ENCODE measurements at places on chromosomes 5 and 9.
A peak's percentile ranks its signal among the peaks of the same experiment; 100 is the strongest.

DNA sequence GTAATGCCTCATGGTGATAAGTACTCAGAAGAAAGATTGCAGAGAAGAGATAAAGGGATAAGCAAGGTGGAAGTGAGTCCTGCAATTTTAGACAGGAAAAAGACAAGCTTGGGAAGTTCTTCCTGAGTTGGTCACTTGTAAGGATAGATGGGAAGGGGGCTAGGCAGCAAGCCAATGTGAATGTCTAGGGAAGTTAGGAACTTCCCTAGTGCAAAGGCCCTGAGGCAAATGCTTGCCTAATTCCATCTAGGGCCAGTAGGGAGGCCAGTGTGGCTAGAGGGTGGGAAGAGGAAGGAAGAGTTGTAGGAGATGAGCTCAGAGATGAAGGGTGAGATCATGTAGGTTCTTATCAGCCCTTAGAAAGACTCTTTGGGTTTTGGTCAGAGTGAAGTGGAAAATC, 206.6 kb downstream of the MAT2B start:
- no peak for DNase-seq

DNA sequence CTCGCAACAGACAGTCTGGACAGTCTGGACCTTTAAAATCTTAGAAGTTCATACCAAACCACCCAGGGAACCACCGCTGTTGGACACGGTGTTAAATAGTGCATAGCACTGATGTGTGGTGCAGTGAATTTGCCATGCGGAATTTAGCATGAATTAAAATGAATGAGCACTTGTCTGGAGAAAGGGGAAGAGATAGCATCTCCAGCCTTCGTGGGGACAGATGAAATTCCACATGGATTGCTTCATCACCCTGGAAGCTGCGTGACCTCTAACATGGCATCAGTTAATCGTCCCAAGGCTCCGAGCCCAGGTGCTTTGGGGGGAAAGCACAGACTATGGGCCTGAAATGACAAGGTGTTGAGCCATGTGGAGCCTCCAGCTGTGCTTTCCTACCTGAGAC, 91.4 kb downstream of the ADAMTS16 start:
- no peak for DNase-seq

GRCh38 chr5:67773411-67774266, 441.9 kb upstream of the PIK3R1 start:
- DNase-seq, result no peak

GRCh38 chr9:137123468-137123837, 8.9 kb upstream of the DPP7 start:
- DNase-seq, result no peak

DNA sequence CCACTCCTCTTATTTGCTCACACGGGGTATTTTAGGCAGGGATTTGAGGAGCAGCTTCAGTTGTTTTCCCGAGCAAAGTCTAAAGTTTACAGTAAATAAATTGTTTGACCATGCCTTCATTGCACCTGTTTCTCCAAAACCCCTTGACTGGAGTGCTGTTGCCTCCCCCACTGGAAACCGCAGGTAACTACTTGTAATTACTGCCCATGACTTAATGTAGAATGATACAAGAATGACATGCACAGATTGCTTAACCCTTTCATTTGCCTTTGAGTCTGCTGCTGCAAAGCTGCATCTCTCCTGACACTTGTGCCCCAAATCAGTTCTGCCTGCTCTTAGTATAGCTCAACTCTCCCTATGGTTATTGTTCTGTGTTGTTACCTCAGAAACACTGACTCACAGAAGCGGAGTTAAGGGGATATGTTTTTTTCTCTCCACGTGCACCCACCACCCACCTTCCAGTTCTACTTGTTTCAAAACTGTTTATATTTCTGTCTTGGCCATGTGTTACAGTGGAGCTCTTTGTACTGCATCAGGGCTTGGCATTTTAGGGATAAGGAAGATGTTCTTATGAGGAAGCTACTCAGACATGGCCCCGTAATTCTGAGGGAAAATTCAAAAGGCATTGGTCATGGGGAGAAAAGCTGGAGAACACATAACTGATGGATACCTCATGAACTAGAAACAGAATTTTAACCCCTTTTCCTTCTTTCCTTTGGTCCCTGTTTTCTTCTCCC, 2.3 kb downstream of the ADRB2 start:
- no peak for DNase-seq

DNA sequence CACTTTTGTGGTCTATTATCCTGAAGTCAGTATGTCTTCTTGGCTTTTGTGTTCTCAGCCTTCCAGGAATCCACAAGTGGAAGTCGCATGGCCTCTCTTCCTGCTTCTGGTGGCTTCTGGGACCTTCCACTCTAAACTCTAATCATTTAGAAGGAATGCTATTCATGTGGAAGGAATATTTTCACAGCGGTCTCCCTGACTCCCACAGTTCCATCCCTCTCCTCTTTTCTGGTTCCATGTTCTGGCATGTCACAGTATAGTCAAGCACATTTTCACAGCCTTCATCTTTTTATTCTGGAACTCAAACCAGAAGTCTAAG, 7.3 kb upstream of the RAI14 start:
- DNase-seq, result no peak

GRCh38 chr9:82284758-82285157, 296.2 kb downstream of the SPATA31D1 start:
- no peak for DNase-seq

- DNase-seq, result peak; percentile 95
These were observed 4.6 kb downstream of the EPB41L4B start for GRCh38 chr9:109316207-109316640.

DNA sequence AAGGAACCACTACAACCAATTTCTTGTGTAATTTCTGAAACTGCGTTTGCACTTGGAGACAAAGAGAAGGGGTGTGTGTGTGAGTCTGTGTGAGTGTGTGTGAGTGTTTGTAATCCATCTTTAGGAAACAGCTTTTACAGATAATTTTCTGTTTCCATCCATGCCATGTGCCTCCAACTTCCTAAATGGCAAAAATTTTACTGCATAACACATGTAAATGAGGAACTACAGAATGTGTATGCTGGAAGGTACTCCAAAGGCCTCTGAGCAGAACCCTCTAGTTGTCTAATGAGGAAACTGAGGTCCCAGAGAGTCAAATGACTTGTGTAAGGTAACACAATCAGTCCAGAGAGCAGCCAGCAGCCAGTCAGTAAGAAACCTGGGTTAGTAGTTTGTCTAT, 20.8 kb downstream of the MAMDC2 start:
- no peak for DNase-seq

GRCh38 chr9:16154521-16155078, 601.8 kb downstream of the CCDC171 start:
- DNase-seq, result no peak

DNA sequence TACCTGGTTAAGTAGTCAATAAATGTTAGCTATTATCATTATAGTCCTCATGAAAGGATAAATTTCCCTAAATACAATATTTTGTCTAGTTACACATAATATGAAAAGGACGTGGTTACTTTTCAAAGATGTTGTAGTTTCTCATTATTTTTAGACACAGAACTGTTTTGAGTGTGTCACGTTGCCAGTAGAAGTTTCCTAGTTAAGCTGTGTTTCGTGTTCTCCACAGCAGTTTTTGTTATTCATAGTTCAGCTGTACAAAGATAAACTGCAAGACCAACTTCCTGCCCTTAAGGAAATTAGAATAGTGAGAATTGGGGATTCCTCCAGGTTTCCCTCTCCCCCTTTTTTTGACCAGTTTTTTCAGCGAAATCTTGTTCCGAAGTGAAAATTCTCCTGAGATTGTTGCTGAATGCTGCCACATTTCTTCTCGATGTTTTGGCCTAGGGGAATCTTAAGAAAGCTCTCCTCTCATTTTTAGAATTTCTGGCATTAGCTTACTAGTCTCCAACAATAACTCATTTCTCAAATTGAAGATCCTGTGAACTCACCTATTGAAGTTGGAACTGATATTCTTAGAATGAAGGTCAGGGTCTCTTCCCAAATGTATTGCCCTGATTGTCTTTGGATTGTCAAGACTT, 176.1 kb downstream of the PAM start:
- DNase-seq, result no peak

GRCh38 chr9:131874916-131875670, 135.2 kb upstream of the RAPGEF1 start:
- no peak for DNase-seq

DNA sequence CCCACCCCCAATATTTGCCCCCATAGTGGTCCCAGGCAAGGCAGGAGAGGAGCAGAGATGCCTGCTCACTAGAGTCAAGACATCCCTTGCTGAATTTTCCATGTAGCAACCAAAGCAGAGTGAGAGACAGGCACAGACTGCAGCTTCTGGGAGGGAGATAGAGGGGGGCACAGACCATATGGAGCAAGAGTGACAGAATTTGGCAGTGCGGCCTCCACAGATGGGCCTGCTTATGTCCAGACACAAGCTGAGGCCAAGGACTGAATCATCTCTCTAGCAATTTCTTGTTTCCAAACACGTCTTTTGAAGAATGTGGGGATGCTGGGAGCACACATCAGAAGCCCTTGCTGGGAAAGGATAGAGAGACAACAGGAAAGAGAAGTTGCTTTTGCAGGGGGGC, 53.0 kb upstream of the ALDH1B1 start:
- DNase-seq, result no peak

DNA sequence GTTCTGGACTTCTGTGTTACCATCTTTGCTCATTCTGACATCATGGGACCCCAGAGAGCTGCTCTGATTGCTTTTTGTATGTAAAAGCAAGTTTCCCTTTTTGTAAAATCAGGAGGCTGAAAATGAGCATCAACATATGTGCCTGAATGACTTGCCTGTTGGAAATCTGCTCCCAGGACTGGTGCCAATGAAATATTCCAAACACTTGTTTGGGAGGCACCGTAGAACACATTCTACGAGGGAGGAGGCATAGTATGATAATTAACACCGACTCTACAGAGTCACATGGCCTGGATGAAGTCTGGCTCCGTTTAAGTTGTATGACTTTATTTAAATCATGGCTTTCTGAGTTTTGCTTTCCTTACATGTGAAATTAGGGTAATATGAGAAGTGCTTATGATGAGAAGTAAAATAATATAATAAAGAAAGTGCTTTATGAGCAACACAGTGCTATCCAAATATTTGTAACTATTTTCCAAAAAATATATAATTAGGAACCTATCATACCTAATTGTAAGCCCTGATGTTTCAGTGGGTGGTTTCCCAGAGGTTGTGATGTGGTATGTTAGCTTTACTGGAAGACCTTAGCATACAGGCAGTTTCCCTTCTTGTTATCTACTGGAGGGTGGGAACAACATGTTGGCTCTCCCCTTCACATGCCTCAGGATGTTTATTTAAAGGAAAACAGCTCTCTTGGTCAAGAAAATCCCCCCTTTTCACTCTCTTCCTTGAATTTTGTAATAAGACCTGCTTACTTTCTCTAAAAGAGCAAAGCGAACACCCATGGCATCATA, 238.1 kb downstream of the FBXL7 start:
- no peak for DNase-seq

DNA sequence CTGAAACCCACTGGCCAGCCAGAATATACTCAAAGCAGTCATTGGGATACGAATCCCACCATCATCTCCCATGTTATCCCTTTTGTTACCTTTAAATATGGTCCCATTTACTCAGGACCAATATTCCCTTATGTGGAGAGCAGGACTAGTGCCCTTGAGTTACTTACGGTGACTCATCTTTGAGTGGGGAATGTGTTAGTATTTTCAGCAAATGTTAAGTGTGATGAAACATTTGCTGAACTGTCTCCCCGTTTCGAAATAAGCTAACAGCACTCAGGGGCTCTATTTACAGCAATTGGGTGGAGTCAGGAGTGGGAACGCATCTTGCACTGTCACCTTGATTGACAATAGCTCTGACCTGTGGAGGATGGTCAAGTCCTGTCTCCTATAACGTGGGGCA, 67.4 kb downstream of the CTSL start:
- DNase-seq, result no peak

- DNase-seq, result no peak
These were observed 105.6 kb upstream of the ELL2 start for GRCh38 chr5:96067251-96067650.

DNA sequence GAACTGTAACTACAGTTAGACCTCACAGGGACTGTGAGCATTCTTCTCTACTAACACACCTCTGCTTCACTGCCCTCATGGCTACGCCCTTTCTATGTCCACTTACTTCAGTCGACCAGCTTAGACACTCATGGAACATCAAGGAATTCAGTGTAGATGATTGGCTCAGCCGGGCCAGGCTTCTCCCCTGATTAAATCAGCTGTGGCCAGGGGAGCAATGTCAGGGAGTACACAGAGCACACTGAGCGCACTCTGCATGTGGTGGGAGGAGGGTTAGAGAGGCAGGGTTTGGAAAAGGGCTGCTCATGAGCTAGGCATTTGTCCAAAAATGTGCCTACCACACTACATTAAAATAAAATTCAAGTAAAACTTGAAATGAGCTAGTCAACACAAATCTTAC, 400.5 kb downstream of the ARRDC3 start:
- DNase-seq, result no peak

DNA sequence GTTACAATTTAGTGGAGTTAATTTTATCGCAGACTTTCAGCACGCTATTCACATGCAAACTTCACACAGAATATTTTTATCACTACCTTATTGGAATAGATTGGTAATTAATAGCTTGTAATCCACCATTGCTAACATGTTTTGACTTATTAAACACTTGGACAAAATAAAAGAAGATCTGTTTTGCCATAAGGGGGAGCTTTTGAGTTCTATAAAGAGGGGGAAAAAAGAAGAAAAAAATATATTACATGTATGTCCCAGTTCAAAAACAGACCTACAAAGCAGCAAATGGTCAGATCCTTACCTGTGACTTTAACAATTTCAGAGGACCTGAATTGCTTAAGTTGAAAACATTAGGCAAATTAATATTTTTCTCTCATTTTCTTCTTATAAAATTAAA, 1.2 kb upstream of the PAPPA start:
- no peak for DNase-seq

DNA sequence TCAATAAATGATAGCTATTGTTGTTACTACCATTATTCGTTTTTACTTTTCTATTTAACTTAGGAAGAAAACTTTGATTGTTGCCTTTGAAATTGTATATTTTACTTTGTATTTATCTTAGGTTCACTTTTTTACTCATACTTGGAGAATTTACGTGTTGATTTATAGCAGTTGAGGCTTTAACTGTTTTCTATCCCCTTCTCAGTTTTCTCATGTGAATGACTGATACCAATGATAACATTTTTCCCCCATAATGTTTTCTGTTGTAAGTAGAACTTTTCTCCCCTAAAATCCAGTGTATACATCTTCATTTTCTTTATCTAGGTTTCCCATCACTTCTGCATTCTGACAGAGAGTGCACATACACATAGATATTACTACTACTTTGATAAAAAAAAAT, 54.4 kb downstream of the FSD1L start:
- no peak for DNase-seq
